ENCODE measurements at places on chromosomes 2 and 18.
A peak's percentile ranks its signal among the peaks of the same experiment; 100 is the strongest.

GRCh38 chr2:233234264-233234663 lies 17.2 kb upstream of the ATG16L1 start:
- DNase-seq = no peak

GRCh38 chr18:53375621-53376020 lies 848.8 kb downstream of the MBD2 start:
- DNase-seq = no peak

DNA sequence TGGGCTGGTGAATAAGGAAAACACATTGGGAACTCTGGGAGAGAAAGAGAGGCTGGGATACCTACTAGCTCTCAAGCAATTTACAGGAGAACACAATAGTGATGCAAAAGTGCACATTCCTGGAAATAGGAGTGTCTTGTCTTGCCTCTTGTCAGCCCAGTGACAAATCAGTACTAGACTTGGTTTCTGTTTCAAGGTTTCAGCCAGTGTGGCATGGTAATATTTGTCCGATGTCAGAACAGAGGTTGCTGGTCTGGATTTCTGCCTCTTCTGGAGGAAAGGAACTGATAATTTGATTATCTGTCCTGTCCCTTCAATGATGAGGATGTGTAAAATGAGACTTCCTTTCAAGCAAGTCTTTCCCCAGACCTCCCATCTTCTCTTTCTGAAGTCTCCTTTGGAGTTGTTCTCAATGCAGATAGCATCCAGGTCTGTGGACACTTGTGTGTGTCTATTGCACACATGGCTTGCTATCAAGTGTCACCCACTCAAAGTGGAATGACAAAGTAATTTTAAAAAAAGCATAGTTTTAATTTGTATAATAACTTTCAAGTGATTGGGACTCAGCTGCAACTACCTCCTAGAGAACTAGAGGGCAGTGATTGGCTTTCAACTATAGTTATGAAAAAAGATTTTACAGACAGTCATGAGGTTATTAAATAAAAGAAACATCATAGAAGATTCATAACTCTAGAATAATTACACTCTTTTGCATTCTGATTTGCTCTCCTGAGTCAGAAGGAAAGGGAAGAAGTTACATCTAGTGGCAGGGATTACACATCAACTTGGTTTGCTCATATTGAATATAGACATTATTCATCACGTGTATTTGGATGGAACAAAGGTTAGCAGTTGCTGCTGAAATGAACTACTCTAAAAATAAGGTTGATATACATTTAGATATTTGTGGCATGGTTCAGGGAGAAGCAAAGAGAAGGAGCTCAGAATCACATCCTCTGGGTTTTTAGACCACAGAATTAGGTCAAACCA lies 4.5 kb downstream of the GPR39 start:
- no peak for DNase-seq

- DNase-seq = no peak
Measured at GRCh38 chr18:73047688-73048087, 179.9 kb upstream of the NETO1 start.

DNA sequence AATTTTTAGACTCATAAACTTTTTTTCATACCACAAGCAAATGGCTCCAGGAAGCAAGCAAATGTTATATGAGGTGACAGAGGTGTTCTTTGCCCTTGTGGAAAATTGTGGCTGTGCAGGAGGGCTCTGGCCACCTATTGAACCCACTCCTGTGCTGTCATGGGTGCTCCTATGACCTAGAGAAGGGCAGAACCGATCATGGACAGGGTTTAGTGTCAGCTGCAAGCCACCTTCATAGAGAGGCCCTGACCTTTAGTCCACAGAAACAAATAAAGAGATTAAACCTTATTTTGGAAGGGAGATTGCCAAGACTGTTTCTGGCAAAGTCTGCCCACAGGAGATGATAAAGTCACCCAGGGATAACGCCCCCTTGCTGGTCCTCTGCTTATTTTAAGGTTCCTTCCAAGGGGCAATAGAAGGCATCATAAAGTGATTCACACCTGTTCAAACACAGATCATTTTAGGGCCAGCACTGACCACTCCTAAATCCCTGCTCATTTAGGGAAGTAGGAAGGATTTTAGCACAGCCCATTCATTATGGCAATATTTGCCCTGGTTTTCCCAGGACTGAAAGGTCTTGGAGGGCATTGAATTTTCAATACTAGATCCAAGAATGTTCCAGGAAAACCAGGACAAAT lies 26.1 kb upstream of the STAT4 start:
- no peak for DNase-seq

- no peak for DNase-seq
Measured at GRCh38 chr2:53863538-53864227, 3.9 kb upstream of the GPR75 start.

DNA sequence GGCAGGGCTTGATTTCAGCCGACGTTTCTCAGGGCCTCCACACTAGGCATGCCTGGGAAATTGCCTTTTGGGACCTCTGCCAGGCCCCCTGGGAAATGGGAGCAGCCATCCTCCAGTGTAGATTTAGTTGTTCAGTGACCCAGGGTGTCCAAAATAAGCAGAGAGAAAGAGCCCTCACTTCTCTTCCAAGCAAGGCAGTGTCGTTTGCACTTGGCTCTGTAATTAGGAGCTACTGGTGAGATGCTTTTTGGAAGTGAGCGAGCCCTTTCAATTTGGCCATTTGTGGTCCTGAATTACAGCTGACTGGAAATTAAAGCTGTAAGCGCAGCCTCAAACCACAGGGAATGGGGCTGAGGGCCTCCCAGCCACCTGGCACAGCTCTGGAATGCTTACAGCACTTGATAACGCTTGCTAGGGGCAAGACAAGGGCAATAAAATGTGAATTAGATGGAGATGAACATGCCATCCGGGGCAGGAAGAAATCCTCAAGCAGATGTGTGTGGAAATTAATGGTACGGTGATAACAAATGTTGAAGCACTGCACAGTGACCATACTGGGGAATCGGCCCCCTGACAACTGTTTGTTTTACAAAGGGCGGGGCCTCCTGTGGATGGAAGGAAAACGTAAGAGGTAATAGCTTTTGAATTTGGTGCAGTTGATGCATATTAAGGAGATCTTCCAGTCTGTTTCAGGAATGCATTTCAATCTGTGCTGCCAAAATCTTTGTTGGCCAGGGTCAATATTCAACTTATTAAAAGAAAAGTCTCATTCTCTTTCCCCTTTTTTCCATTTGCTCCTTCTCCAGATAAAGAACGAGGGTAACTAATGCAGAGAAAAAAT lies 173.1 kb downstream of the UXS1 start:
- no peak for DNase-seq

GRCh38 chr2:172674034-172674967 lies 61.3 kb upstream of the RAPGEF4 start:
- DNase-seq = peak; percentile 11

DNA sequence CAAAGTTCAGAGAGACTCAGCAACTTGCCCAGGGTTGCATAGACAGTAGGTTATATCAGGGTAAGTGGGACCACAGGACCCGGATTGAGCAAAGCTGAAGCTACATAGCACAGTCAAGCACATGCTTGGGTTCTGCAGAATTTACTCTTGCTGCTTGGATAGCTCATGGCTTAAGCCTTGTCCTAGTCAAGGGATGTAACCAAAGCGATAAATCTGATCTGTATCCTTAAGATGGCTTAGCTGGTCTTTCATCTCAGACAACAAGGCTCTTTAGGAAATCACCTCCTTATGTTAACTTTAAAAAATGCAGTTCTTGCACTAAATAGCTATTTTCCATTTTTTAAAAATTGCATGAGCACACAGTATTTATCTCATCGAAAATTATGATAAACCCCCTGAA lies 158.5 kb downstream of the LPIN1 start:
- no peak for DNase-seq

GRCh38 chr2:10124538-10125045 lies 2.1 kb downstream of the RRM2 start:
- peak; percentile 71 for DNase-seq

DNA sequence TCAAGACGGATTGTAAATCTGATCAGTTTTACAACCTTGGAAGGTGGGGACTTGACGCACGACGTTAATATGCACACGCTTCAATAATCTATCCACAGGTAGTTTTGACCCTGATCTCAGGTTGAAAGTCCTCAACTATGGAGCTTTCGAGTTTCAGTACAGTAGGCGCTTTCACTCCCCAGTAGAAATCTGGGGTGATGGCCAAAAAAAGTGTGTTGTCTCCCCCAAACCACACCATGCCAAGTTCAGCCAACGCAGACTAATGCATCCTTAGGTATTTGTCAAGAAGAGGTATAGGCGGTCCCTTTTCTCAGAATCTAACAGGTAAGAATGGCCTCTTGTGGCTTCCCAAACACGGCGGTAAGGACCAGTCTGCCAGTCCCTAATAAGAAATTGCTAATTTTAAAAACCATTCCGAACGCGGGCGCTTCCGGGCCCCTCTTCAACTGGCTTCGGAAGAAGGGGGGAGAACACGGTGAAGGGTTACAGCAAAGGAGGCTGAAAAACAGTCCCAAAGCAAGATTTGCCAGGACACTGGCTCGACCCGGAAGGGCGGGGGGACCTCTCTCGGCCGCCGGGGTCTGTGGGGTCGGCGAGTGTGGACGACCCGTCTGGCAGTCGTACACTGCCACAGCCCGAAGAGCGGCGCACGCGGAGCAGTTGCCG lies 659 bp downstream of the FAM210A start:
- peak; percentile 2 for DNase-seq

DNA sequence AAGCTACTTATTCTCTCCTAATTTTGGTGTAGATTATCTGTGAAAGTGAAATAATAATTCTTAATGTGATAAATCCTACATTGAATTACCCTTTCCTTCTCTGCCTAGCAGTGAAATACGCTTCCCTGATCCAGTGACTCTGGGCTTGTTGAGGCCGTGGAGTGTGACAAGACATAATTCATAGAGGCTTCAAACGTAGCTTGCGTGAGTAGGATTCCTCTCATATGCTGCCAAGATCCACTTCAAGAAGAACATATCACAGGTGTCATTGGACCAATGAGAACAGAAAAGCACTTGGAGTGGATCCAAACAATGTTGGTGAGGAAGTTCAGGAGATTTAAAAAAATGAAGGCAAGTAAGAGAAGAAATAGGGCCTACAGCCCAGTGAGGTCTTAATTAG lies 221.3 kb upstream of the TMEFF2 start:
- DNase-seq = no peak

DNA sequence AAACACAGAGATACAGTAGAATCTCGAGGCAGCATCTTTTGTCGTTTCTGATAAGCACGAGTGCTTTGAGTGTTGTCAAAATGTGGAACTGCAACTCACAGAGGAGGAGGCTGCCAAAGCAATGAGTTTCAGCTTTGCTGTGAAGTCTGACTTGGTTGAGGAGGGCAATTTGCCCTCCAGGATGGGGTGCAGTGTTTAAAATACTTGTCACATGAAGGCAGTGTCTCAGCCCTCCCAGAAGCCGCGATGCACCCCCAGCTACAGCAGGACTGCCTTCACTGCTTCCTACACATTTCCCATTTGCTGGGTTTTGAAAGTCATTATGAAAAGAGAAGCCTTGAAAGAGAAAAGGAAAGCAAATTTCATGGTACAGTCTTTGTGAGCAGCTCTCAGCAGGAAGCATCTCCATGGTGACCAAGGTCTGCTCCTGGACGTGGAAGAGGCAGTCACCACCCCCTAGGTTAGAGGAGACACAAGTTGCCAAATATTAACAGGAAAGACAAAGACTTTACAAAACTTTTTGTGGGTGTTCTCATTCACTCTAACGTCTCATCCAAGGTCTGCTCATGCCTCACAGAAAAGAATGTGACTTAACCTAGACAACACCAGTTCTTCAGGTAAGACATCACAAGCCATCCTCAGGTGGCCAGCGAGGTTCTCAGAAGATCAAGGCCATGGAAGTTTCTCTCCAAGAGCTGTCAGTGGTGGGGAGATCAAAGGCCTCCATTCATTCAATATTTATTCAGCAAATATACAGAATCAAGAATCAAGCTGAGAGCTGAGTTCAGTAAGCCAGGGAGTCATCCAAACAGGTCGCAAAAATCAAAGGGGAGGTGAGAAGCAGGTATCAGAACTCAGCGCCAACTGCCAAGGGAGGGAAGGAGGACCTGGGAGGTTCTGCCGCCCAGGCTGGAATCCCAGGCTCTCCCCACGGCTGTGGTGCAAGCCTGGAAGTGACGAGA lies 476.0 kb downstream of the EIPR1 start:
- DNase-seq = no peak

- DNase-seq = no peak
Measured at GRCh38 chr2:154264024-154264423, 392.3 kb downstream of the GALNT13 start.

- DNase-seq = no peak
Measured at GRCh38 chr2:224410946-224411561, 9.1 kb upstream of the FAM124B start.

Data from CD4-positive, alpha-beta T cell treated with Interleukin-6 at 100 ng/mL for 8 hours (primary cell).